ENCODE measurements at places on chromosomes 6 and 20.

GRCh38 chr20:15556869-15557268 is 1016.4 kb downstream of the KIF16B start:
- DNase-seq: no peak

DNA sequence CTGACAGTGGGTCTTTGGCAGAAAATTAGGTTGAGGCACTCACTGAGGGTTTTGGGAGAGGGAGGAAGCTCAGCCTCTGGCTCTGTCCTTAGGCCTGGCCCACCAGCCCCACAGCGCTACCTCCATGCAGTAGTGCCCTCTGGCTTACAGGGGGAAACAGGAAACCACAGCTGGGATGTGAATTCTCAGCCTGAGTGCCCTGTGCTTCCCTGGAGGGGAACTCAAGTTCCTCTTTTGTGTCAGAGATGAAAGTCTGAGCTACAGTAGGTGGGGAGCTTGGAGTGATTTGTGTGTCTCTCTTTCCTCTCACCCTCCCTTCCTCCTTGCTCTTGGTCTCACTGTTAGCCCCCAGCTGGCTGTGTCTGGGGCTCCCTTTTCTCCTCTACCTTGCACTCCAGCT is 48.2 kb upstream of the BLCAP start:
- DNase-seq: no peak

DNA sequence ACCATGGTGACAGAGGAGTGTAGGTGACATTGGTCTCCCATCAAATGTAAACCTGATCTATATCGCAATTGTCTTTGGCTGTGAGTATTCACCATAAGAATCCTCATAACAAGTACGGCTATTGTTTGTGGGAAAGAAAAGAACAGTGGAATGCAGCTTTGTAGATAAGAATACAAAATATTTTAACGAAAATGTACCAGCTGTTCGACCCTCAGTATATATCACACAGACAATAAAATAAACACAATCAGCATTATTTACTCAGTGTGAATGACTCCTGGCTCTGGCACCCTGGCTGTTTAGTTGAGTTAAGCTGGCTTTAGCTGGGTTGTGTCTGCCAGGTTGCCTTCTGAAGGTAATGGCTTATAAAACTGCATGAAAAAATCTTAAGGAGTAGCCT is 43.4 kb downstream of the SNRNP48 start:
- DNase-seq: no peak

GRCh38 chr20:24739746-24740145 is 209.3 kb upstream of the CST7 start:
- no peak for DNase-seq

- DNase-seq: no peak
These were observed 25.7 kb upstream of the RHAG start for GRCh38 chr6:49662231-49662891.

GRCh38 chr20:40286975-40287531 is 402.0 kb downstream of the MAFB start:
- DNase-seq: peak; percentile 60

DNA sequence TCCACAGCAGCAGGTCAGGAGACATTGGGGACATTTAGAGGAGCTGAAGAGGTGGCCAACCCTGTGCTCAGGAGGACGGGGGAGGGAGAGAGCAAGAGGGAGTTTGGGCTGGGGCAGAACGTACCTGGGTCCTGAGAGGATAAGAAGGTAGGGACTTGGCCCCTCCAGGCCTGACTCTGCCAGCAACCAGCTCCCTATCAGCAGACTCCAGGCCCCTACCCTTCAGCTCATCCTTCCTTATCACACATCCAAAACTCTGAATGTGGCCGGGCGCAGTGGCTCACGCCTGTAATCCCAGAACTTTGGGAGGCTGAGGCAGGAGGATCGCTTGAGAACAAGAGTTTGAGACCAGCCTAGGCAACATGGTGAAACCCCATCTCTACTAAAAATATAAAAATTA is 5.0 kb downstream of the STMN3 start:
- DNase-seq: no peak

- no peak for DNase-seq
These were observed 247.1 kb upstream of the GRIK2 start for GRCh38 chr6:101146389-101146788.

- no peak for DNase-seq
These were observed 384.7 kb downstream of the C6orf118 start for GRCh38 chr6:164924674-164925073.

DNA sequence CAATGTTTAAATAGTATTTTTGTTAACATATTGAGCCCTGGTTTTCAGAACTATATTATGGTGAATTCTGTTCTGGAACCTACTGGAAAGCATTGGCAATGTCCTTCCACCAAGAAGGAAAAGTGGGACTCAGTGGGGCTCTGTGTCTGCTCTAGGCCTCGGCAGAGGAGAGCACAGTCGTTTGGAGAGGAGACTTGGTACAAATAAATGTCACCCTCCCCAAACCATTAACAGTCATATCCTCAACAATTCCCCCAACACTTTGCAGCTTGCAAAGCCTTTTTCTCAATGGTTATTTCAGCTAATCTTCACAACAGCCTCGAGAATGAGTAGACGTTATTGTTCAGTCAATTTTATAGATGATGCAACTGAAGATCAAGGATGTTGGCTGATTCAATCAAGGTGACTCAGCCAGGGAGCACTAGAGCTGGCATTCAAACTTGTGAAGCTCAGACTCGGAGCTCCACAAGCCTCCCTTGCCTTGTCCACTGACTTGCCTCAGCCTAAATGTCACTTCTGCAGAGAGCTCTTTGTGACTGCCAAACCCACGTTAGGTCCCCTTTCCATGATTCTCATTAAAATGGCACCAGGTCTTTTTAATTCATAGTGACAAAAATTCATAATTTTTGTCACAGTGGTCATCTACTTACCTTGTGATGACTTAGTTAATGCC is 60.6 kb downstream of the TOX2 start:
- no peak for DNase-seq

DNA sequence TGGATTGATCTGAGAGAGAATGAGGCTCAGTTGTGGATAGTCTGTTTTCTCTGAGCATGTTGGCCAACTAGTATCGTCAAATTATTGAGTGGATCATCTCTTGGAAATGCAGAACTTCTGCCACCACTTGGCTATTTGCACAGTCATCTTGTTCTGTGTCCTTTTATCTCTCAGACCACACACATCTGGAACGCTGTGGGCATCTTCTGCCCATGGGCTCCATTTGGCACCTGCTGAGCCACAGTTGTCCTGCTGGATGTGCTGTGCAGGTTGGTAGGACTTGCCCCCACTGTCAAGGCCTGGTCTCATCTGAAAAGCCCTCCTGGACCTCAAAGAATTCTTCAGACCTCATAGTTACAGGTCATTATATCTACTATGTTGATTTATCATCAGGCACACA is 16.7 kb upstream of the C20orf144 start:
- DNase-seq: no peak

GRCh38 chr6:24963339-24963738 is 27.6 kb upstream of the RIPOR2 start:
- no peak for DNase-seq

DNA sequence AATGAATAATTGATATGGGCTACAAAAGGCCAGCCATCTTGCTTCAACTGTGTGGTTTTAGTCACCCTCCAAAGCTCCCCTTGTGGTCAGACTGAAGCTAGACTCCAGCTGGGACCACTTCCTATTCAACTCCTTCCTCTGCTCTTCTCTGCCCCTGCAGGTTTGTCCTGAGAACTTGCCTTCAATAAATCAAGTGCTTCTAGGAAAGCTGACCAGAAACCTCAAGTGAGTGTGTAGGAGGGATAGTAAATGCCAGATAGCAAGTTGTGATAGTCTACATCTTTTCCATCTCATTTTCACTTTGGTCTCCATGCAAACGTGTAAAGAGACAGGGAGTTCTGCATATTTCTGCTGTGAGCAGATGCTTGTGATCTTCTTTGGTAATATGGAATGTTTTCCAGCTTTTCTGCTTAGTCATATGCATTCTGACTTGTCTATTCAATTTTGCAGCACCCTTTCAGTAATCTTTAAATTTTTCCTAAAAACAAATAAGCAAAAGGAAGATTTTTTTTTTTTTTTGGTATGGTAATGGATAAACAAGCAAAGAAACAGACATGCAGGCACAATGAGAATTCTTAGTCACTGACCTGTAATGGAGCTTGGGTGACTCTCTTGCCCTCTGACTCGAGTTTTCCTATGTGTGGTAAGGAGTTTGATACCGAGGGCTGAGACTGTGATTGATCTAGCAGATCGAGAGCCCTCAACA is 201.3 kb upstream of the BTBD3 start:
- peak; percentile 11 for DNase-seq

DNA sequence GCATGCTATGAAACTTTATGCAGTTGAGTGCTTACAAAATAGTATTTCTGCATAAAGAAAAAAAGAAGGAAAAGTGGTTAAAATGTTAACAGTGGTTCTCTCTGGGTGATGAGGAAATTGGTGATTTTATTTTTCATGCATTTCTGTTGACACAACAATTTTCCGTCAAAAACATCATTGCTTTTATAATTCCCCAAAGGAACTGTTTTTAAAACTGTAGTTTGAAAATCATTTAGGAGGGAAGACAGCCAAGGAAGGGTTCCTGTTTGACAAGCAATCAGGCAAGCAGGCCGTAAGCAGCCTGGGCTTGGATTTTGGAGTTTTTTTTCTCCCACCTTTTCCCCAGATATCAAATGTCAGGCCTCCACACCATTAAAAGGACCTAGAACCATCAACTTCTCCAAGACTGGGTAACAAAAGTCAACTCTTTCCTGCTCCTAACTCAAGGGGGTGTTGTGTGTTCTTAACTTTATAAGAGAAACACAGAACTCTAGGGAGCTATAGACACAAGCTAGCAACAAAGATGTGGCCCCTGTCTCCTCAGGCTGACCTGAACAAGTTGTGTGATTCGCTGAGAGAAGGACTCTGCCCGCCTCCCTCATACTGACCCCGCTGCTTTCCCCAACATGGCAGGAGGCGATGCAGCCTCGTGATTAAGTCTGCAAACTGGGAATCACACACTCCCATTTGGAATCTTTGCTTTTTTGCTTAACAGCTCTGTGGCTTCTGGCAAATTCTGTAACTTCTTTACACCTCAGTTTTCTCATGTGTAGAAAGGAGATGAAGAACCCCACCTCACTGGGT is 146.6 kb downstream of the BCAS1 start:
- no peak for DNase-seq

DNA sequence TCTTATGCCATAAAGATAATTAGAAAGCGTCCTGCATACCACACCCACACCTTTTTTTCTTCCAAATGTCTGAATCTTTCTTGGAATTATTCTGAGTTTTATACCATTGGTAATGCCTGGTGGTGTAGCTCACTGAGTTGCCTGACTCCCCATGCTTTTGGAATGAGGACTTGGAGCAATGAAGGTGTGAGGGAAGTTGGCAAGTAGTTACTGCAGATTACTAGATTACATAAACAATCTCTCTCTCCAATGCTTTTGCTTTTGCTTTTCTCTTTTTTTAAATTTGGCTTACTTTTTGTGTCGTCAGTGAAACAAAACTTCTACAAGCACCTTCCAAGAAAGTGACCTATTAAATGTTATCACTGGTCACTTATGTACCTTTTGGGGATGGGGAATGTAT is 406.1 kb upstream of the SOX4 start:
- no peak for DNase-seq

GRCh38 chr6:26455357-26455970 is 2.3 kb upstream of the BTN2A1 start:
- DNase-seq: no peak

- DNase-seq: no peak
These were observed 108.0 kb downstream of the LAMA2 start for GRCh38 chr6:128990915-128991314.

- DNase-seq: peak; percentile 21
These were observed 40.6 kb downstream of the SLC35D3 start for GRCh38 chr6:136962661-136963060.

- DNase-seq: peak; percentile 76
These were observed 365.2 kb downstream of the PAX1 start for GRCh38 chr20:22070610-22071058.

DNA sequence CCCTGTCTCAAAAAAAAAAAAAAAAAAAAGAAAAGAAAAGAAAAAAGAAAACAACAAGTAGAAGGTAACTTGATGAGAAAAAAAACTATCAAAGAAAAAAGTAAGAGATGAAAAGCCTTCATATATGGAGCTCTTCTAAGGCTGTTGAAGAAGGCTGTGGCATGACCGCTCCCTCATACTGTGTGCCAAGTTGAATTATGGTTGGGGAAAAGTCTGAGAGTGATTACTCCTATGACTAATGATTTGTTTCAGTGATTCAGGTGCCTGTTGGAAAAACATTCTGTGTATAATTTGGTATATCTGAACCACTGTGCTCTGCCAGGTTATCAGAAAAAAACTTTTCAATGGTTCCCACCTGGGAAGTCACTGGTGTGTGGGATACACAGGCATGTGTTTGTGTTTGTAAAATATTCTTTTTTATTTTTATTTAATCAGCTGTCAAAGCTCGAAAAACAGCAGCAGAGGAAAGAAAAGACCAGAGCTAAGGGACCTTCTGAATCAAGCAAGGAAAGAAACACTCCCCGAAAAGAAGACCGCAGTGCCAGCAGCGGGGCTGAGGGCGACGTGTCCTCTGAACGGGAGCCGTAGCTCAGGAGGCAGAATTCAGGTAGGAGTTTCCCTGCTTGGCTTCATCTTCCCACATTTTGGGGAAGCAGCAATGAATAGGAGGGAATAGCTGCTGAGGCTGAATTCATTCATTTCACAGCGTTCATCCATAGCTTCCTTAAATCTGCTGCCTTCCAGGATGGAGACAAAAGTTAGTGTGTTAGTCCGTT is 69.7 kb upstream of the SCP2D1 start:
- no peak for DNase-seq

GRCh38 chr6:157755746-157756411 is 67.2 kb upstream of the SNX9 start:
- DNase-seq: no peak

DNA sequence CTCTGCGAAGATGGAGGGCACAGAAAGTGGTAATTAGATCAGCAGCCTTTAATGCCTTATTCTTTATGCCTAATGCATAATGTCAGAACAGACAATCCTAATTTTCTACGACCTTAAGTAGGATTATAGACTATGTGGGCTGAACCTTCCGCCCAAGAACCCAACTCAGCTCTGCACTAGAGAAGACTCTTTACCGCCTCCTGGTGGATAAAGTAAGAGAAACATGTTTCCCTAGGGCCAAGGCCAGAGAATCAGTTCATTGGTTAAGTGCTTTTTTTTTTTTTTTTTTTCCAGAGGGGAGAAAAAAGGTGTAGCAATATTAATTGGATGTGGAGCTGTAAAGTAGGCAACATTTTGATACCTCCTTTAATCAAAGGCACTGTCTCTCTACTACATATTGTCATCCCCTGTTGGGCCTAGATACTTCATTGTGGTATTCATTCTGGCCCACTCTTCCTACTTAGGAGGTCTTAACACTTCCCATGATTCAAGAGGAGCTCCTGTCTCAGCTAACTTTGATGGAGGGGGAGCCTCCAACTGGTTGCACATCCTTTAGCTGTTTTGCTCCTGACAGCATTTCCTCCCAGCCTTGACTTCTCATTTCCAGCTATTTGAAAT is 124.9 kb upstream of the NRN1 start:
- no peak for DNase-seq

All from muscle of back (tissue), 13 donors.